ENCODE measurements at places on chromosomes 1 and 21. TPM values are rescaled to one million over a fixed set of nuclear protein-coding genes. Genes with fewer than 3 reads are reported as not detected.

Gene DNAI4
- 21.4 TPM for total RNA-seq

Gene RBM11
- total RNA-seq: 0.95 TPM

Gene CTSE
- not detected for total RNA-seq

Gene KRTAP6-2
- not detected for total RNA-seq

Gene DCDC2B
- total RNA-seq: not detected

Gene DCAF6
- total RNA-seq: 55.9 TPM

Gene KLHDC7A
- not detected for total RNA-seq

Gene ILDR2
- 0.10 TPM for total RNA-seq

Gene GBP6
- total RNA-seq: not detected

Gene HPDL
- total RNA-seq: 0.38 TPM

Gene GBP1
- total RNA-seq: 36.0 TPM

Gene SASS6
- 2.9 TPM for total RNA-seq

Gene OR2W3
- total RNA-seq: 0.33 TPM

Gene F5
- total RNA-seq: 1.00 TPM

Gene MX2
- 17.6 TPM for total RNA-seq

Gene RAB25
- not detected for total RNA-seq

Gene GBP4
- 9.5 TPM for total RNA-seq

Gene ZYG11A
- not detected for total RNA-seq

Gene PADI1
- not detected for total RNA-seq

Gene OLFML2B
- 49.7 TPM for total RNA-seq

Gene IBA57
- 7.8 TPM for total RNA-seq

Gene BEND5
- total RNA-seq: 2.7 TPM

Gene TEX38
- total RNA-seq: not detected

Gene CCDC30
- total RNA-seq: 4.6 TPM

Gene UBL4B
- not detected for total RNA-seq

Gene BEST4
- 0.37 TPM for total RNA-seq

Gene RNU1-3
- 18,986 TPM for total RNA-seq

Gene RNF220
- 46.4 TPM for total RNA-seq

Gene CTSK
- 136 TPM for total RNA-seq

Gene NHLH1
- total RNA-seq: 0.14 TPM

Gene C1orf87
- total RNA-seq: not detected

Gene FAM3B
- total RNA-seq: 0.60 TPM

Gene C2CD4D
- total RNA-seq: not detected

Gene CCDC190
- total RNA-seq: 0.19 TPM

Gene PBXIP1
- 95.3 TPM for total RNA-seq

Gene AKR7A2
- total RNA-seq: 18.8 TPM

Gene SPAG17
- total RNA-seq: not detected

Gene OR2T35
- not detected for total RNA-seq

Gene FLAD1
- total RNA-seq: 21.6 TPM

Gene MAP10
- 2.9 TPM for total RNA-seq

Gene NTPCR
- total RNA-seq: 37.3 TPM

Gene C1orf52
- 22.9 TPM for total RNA-seq

Gene LORICRIN
- not detected for total RNA-seq

Gene TNFAIP8L2
- 4.2 TPM for total RNA-seq

Gene C1QA
- total RNA-seq: 301 TPM

Gene PADI2
- 1.00 TPM for total RNA-seq

Gene VTCN1
- not detected for total RNA-seq
